CD4-positive, alpha-beta T cell treated with Interleukin-10 for 1 hour (primary cell): ENCODE measurements at places on chromosomes 3 and 15.

DNA sequence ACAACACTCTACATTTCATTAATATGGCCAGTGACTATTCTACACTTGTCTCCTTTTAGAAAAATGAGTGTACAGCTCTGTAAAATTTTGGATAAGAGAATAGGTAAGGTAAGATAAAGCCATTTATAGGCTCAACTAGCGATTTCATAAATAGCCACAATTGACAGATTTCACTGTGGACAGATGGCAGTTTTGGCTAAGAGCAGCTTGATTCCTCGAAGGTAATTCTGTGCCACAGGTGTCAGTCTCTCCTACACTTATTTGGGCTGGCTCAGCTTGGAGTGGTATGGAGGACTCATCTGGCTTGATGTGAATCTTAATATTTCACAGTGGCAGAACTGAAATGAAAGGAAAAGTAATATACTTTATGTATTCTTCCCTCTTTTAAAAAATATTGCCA is 536.7 kb upstream of the TBL1XR1 start:
- no peak for DNase-seq

- DNase-seq = no peak
These were observed 37.9 kb downstream of the ATP1B3 start for GRCh38 chr3:141914311-141914710.

DNA sequence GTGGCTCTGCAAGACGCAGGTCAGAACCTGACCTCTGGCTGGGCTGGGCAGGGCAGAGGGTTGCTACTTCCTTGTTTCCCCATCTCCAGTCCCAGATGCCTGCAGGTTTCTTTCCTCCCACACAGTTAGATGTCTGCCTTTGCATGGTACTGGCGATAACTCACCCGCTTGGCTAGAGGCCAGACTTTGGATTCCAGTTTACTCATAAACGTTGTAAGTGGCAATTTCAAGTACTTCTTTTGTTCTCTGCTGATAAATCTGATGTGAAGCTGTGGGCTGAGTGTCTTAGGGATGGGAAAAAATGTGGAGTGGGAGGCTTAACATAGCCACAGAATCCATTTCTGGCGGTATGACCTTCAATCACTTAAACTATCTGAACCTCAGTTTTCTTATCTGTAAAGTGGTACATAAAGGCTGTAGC is 194.2 kb downstream of the EBLN2 start:
- no peak for DNase-seq

GRCh38 chr15:77042245-77042919 is 28.5 kb downstream of the TSPAN3 start:
- no peak for DNase-seq

GRCh38 chr15:60975218-60975617 is 253.9 kb downstream of the RORA start:
- no peak for DNase-seq

DNA sequence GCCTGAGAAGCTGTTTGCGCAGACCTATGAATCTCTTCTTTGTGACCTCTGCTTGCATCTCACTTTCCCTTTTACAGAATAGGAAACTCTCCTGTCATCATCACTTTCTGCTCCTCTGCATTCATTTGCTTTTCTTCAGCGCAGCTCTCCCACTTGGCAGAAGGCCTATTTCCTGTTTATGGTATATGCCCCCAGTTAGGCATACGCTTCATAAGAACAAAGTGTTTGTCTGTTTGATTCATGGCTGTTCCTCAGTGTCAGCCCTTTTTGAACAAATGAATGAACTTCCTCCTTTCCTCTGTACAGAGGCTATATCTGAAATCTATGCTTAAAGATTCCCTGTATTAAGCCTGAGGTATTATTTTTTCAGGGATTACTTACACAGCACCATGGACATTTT is 1216.9 kb upstream of the GBE1 start:
- DNase-seq = no peak

GRCh38 chr3:30628205-30628900 is 22.0 kb downstream of the TGFBR2 start:
- no peak for DNase-seq

GRCh38 chr3:52054661-52055511 is 1.5 kb downstream of the DUSP7 start:
- DNase-seq = no peak

DNA sequence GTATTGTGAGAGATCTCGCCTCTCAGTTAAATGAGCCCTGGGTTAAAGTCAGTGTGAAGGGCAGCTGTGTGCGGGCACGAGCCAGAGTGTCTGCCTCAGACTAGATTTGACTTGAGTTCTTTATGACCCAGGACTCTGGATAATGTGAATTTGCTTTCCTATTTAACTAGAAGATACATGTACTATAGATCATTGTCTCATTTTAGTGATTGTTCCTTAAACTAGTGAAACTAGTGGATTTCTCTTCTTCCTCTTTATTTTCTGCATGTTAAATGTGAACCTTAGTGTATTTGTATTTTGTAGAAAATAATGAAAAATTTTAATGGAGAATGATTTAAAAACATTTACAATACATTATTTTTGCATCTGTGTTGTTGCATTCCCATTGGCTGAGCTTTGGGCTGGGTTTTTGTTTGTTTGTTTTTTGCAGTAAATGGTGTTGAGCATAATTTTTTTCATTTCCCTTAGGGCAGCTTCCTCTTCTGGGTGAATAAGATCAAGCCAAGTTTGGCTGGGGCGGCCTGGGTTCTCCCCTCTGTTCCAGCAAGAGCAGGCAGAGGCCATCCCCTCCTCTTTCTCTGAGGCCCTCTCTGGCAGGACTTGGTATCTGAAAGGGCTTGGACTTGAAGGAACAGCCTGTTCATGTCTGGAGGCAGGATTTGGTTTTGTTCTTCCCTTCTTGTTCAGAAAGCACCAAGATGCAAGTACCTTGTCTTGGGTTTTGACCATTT is 15.0 kb downstream of the GCSAM start:
- DNase-seq = no peak

DNA sequence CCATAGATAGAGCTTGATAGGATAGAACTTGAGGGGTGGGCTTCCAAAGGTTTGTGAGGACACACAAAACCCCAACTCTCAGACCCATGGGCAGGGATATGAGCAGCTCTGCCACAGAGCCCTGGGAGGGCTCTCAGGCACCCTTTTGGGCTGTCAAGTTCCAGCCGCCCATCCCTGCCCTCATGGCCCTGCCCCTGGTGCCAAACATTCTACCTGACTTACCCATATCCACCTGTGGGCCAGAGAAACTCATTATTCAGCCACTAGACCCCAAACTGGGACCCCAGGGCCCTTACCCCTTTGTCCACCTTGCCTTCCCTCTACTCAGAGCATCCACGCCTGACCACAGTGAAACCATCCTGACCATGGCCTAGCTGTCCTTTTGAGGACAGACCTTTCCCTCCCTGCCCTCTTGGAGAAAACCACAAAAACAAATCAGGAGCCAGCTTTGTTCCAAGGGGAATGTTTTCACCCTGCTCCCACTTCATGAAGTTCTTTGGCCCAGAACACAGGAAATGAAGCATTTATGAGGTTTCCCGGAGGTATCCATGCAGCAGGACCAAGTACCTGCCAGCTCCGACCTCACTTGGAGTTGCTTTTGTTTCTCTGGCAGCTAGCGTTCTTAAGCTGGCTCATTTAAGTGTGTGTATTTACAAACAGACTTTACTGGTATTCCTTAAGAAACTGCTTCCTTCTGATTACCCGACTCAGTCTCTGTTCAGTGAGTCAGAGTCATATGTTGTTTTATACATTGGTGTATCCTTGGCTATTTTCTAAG is 34.2 kb upstream of the GALNT15 start:
- DNase-seq = no peak

- DNase-seq = no peak
These were observed 35.6 kb upstream of the FLNB start for GRCh38 chr3:57972531-57973111.

- DNase-seq = no peak
These were observed 12.3 kb upstream of the SECISBP2L start for GRCh38 chr15:49058559-49058958.

GRCh38 chr3:2968475-2968874 is 141.7 kb downstream of the IL5RA start:
- no peak for DNase-seq

DNA sequence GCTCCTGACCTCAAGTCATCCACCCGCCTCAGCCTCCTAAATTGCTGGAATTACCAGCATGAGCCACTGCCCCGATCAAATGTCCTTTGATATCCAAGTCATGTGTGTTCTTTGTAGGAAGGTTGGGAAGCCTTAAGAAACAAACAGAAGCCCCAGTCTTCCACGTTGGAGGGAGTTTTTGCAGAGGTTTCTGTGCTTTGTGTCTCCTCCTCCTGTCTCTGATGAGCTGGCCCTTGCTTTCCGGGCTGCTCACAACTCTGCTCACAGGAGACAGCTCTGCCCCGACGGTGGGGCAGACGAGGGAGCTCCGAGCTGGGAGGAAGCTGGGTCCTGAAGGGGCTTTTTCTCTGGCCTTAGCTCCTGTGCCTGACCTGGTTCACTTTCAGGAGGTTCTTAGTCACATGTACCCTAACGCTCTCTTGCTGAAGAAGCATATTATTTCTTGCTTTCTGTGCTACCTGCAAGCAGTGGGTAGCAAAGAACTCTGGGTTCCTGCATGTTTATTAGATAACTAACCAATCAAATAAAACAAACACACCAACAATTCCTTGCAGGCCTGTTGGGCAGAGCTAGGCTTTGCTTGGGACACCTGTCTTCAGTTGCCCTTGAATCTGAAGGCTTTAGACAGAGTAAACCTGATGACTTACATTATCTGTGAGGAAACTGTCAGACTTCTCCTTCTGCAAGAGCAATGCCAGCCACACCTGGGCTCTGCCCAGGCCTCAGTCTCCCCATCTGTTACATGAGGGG is 52.6 kb upstream of the SMAD6 start:
- DNase-seq = no peak

GRCh38 chr3:129576514-129577352 is 29.7 kb downstream of the PLXND1 start:
- DNase-seq = peak; percentile 79

- no peak for DNase-seq
These were observed 32.6 kb upstream of the ATP11B start for GRCh38 chr3:182760576-182761164.

DNA sequence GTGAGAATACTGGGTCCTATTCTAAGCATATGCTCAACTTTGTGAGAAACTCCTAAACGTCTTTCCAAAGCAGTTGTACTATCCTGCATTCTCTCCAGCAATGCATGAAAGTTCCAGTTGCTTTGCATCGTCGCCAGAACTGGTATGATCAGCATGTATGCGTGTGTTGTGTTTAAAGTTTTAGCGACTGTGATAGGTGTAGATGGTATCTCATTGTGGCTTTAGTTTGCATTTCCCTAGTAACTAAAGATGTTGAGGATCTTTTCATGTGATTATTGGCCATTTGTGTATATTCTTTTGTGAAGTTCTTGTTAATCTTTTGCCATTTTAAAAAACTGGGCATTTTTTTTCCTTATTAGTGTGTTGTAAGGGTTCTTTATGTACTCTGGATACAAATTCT is 115.1 kb downstream of the SPATA16 start:
- DNase-seq = no peak

DNA sequence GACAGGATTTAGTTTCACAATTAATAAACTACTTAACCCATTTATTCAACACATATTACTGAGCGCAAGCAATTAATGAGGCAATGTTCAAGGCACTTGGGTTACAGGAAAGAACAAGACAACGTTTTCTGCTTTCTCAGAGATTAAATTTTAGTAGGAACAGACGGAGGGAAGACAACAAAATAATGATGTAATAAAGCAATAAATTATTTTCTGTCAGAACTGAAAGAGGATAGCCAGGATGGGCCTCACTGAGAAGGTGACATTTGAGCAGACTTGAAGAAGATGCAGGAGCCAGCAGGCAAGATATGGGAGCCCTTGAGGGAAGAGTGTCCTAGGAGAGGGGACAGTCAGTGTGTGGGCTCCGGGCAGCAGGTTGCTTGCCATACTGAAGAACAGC is 11.3 kb upstream of the RPL14 start:
- DNase-seq = no peak

DNA sequence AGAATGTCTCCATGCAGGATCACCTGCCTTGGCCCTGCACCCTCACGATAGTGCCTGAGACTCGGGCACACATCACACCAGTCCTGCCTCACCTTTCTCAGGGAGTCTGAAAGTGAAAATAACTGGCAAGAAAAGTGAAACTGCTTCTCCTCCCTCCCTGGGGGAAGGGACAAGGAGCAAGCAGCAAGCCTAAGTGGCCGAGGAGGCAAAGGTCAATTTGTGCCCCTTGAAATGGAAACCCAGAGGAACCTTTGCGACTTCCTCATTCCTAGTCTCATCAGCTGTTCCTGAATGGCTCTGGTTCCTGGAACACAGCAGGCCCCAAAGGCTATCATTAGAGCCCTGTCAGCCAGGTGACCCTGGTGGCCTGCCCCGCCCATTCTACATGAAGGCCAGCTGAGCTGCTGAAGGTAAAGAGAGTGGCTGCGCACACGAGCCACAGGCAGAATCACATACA is 28.0 kb upstream of the SLCO2A1 start:
- DNase-seq = no peak

DNA sequence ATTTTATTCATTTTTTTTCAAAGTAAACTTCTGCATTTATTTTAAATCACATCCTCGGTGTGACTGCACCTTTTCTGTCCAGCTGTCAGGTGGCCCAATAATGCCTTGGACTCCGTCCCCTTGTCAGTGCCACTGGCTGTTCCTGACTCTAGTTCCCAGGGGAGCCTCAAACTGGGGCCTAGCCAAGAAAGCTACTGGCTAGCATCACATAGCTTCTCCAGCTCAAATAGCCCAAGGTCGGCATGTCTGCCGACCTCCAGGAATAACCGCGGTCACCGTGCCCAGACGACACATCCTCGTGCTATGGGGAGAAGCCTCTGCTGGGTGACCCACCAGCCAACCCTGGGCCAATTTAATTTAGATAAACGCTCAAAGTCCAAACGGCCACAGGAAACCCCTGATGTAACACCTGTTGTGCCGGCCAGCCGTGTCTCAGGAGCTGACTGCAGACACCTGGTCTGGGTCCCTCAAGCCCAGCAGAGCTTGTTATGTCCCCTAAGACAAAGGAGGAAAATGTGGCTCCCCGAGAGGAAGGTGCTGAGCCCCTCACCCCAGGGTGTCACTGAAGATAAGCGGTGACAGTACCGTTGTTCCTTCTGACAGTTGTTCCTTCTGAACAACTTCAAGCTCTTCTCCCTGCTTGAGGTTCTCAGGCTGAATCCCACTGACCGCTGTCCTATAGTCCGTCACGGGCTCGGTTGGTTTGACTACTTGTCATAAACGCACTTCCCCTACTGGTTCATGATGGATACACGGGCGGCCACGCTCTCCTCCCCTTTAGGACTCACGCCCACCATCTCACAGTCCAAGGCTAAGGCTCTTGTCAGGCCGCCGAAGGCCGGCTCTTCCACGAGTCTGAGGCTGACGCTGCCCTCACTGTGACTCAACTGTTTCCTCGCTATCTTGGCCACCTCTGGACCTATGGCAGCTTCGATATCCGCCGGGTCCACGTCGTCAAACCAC is 126.2 kb downstream of the KLF13 start:
- DNase-seq = no peak

DNA sequence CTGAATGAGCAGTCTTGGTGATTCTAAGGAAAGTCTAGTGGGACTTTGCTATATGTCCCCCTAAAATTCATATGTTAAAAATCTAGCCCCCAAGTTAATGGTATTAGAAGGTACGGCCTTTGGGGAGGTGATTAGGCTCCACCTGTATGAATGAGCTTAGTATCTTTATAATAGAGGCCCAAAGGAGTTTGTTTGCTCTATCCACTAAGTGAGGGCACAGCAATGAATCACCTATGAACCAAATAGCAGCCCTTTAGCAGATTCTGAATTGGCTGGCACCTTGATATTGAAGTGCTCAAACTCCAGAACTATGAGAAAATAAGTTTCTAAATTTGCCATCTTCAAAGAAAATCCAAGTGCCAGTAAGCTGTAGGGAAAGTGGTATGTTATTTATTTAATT is 187.9 kb downstream of the SUCNR1 start:
- no peak for DNase-seq
